ENCODE measurements at places on chromosomes 7 and 10.

DNA sequence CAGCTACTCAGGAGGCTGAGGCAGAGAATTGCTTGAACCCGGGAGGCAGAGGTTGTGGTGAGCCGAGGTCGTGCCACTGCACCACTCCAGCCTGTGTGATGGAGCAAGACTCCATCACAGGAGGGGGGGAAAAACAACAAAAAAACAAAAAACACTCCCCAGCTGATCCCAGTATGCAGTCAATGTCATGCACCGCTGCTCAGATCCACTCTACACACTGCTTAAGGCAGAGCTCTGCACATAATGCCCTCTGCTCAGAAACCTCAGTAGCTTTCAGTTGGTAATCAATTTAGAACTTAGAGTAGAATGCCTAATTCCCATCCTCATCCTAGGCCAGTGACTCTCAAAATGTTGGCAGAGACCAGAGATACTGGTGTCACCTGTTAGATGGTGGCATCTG is 43.9 kb downstream of the PDSS1 start:
- no peak for DNase-seq

DNA sequence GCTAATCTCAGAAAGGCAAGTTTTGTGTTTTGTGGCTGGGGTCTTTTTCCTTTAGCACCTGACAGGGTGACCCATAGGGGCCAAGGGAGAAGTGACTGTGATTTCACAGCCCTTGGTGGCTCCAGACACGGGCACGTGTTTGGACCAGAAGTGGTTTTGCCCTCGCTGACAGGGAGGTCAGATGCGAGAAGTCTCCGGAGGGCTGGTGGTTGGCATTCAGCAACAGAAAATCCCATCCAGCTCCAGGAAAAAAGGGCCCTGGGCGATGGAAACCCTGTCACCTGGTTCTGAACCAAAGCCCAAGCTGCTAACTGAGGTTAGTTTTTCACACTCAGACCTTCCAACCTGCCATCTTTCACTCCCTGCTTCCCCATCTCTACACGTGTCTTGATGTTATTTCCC is 272.9 kb downstream of the TRIL start:
- DNase-seq, result no peak

GRCh38 chr10:118246332-118247295 is 95.5 kb downstream of the FAM204A start:
- DNase-seq, result peak; percentile 36

- no peak for DNase-seq
These were observed 3.9 kb upstream of the PURB start for GRCh38 chr7:44889086-44889781.
